ENCODE measurements at places on chromosomes 7 and 10. TPM values are rescaled to one million over a fixed set of nuclear protein-coding genes. Genes with fewer than 3 reads are reported as not detected.

Gene HOXA5
- total RNA-seq = 53.1 TPM

DNA sequence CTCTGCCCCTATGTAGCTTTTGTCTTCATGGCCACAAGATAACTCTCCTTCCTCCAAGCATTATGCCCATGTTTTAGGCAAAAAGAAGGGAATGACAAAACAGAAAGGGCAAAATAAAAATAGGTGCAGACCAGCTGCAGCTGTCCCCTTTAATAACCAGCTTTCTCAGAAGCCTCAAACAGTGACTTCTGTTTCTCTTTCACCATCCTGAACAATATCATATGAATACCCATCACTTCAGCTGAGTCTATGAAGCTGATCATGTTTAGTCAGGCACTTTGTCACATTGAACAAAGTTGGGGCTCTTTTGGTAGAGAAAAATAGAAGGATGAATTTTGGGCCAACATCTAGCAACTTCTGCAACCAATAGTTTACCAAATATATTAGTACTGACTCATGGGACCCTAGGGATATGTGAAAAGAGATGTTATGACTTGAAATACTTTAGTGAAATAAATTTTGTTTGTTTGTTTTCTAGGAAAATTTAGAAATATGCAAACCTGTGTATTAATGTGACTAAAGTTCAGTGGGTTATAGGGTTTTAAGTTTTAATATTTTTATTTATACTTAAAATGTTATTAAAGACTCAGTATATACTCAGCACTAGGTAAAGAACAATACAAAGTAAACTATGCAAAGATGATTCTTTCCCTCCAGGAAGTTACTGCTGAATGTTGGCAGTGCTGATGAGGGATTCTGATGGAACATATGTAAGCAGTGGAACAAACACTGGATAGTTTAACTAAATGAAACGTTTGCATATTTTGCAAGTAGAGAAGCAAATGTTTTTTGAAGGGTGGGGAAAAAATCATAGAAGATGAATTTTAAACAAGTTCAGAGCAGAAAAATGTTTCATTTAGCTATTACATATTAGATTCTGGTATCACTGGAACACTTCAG lies 133.7 kb downstream of the FOXP2 start:
- H3K4me3 ChIP-seq = no peak overlapping the region
- no peak overlapping the region for H3K27ac ChIP-seq
- no peak for DNase-seq
- H3K27me3 ChIP-seq = no peaks in the 10 kb centered on the region
- no peaks in the 10 kb centered on the region for H3K4me1 ChIP-seq

GRCh38 chr7:96219378-96220130 lies 102.3 kb downstream of the SLC25A13 start:
- no peak for DNase-seq
- H3K4me3 ChIP-seq = no peak overlapping the region
- H3K36me3 ChIP-seq = no peaks in the 10 kb centered on the region
- no peaks in the 10 kb centered on the region for H3K27me3 ChIP-seq

DNA sequence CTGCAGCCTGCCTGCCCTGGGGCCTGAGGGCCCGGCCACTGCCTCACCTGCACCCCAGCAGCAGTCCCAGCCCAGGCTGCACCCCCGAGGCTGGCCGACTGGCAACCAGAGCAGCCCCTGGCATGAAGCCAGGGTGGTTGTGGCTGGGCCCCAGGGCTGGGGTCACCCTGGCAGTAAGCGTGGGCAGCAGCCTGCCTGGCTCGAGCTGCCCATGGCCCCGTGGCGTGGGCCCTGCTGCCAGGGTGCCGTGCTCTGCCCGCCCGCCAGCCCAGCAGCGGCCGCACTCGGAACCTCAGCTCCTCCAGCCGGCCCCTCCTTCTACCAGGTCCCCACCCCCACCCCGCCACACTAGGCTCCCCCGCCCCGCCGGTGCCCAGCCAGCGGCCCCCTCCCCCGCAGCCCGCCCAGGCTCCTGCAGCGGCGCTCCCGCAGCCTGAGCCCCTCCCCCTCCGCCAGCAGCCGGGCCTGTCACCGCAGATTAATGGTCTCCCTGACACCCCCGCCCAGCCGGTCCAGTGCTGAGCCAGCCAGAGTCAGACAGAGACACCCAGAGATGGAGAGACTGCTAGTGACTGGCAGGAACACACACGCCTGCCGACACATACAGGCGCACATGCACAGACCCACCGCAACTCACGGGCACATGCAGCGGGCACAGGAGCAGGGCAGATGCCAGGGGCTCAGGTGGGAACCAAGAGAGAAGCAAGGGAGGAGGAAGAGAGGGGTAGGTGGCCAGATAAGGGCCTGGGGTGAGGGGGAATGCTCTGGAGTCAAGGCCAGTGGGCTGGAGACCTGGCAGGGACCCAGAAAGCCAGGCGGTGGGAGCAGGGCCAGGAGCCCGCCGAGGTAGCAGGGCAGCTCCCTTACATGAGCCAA lies 22.4 kb downstream of the KCNH2 start:
- H3K36me3 ChIP-seq = no peaks in the 10 kb centered on the region
- peak overlapping the region; percentile 56 for H3K27ac ChIP-seq
- peak overlapping the region; percentile 28 for H3K4me3 ChIP-seq
- peaks cover 16% of the 10 kb centered on the region for H3K4me1 ChIP-seq
- peak; percentile 93 for DNase-seq

GRCh38 chr7:128240696-128241386 lies at the start of gene LEP:
TSS of gene LEP (plus strand) at chr7:128241278. CDS start at chr7:128252019, 10,741 bp downstream.
- H3K4me3 ChIP-seq = no peak within 1 kb of the TSS
- H3K4me1 ChIP-seq = no peaks in the 10 kb centered on the region
- no peaks in the 10 kb centered on the region for H3K36me3 ChIP-seq
- H3K27me3 ChIP-seq = peaks cover 13% of the 10 kb centered on the region

- H3K27ac ChIP-seq = no peak overlapping the region
- no peak for DNase-seq
- H3K4me1 ChIP-seq = no peaks in the 10 kb centered on the region
- no peak overlapping the region for H3K4me3 ChIP-seq
- H3K27me3 ChIP-seq = no peaks in the 10 kb centered on the region
Observed at GRCh38 chr10:28291881-28292297, 11.0 kb downstream of the MPP7 start.

DNA sequence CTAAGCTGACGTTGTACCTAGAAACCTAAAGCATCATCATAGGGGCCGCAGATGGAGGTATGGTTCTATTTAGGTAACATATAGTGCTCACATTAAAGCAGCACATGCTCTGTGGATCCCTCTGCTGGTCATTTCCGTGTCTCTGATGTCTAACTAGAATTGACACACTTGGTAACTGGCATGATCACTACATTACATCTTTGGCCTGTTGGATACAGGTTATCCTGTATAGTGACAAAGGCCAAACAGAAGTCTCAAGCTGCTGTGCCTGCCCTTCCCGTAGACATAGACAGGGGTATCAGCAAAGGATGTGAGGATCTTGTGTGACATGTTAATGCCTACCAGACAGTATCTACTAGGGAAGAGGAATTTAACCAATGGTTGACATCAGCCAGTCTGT lies 51.2 kb downstream of the KIF5B start:
- H3K36me3 ChIP-seq = peaks cover 26% of the 10 kb centered on the region
- no peak overlapping the region for H3K4me3 ChIP-seq
- no peaks in the 10 kb centered on the region for H3K4me1 ChIP-seq
- DNase-seq = peak; percentile 47
- H3K27ac ChIP-seq = no peak overlapping the region

- no peaks in the 10 kb centered on the region for H3K27me3 ChIP-seq
- no peak overlapping the region for H3K27ac ChIP-seq
- DNase-seq = no peak
- no peak overlapping the region for H3K4me3 ChIP-seq
Observed at GRCh38 chr10:131290781-131291180, 20.7 kb downstream of the TCERG1L start.

DNA sequence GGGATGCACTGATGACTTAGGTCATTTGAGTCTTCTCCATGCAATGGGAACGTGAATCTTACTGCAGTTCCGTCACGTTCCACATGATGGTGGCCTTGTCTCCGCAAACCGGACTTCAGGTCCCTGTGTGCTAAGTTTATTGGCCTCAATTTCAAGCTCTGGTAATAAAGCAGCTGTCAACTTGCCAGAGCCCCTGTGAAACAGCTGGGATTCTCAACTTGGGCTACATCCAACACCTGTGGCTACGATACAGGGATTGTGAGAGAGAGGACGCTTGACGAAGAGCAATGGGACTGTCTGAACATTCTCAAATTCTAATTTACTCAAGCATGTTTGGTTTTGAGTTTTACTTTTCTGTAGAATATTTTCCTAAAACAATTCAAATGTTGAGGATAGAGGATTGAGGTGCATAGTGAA lies 174.2 kb downstream of the PTN start:
- no peaks in the 10 kb centered on the region for H3K4me1 ChIP-seq
- no peak overlapping the region for H3K27ac ChIP-seq
- peak; percentile 28 for DNase-seq
- no peaks in the 10 kb centered on the region for H3K36me3 ChIP-seq
- H3K4me3 ChIP-seq = no peak overlapping the region

DNA sequence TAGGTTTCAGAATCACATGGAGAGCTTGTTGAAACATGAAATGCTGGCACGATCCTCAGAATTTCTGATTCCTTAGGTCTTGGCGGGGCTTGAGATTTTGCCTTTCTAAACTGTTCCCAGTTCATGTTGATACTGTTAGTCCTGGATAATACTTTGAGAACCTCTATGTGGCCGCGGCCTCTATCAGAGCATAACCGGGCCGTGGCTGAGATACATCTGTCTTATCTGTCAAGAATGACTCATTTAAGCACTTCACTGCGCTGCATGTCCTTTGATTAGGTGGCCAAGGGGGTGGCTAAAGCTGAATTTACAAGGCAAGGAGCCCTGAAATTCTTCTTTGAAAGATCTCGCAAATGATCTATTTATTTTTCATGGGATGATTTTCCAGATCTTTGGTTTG lies 66.9 kb downstream of the GALNT17 start:
- H3K27ac ChIP-seq = no peak overlapping the region
- peak; percentile 25 for DNase-seq

GRCh38 chr7:45217358-45217757 lies 59.8 kb downstream of the RAMP3 start:
- no peak overlapping the region for H3K27ac ChIP-seq
- no peaks in the 10 kb centered on the region for H3K36me3 ChIP-seq
- no peaks in the 10 kb centered on the region for H3K4me1 ChIP-seq
- H3K4me3 ChIP-seq = no peak overlapping the region
- DNase-seq = no peak
- H3K27me3 ChIP-seq = peaks cover 5% of the 10 kb centered on the region

GRCh38 chr7:38068461-38068860 lies 109.6 kb upstream of the STARD3NL start:
- no peak overlapping the region for H3K4me3 ChIP-seq
- no peak for DNase-seq
- H3K27ac ChIP-seq = no peak overlapping the region
- no peaks in the 10 kb centered on the region for H3K27me3 ChIP-seq
- no peaks in the 10 kb centered on the region for H3K4me1 ChIP-seq
- H3K36me3 ChIP-seq = no peaks in the 10 kb centered on the region

Gene MYO1G
- total RNA-seq = 1.8 TPM

DNA sequence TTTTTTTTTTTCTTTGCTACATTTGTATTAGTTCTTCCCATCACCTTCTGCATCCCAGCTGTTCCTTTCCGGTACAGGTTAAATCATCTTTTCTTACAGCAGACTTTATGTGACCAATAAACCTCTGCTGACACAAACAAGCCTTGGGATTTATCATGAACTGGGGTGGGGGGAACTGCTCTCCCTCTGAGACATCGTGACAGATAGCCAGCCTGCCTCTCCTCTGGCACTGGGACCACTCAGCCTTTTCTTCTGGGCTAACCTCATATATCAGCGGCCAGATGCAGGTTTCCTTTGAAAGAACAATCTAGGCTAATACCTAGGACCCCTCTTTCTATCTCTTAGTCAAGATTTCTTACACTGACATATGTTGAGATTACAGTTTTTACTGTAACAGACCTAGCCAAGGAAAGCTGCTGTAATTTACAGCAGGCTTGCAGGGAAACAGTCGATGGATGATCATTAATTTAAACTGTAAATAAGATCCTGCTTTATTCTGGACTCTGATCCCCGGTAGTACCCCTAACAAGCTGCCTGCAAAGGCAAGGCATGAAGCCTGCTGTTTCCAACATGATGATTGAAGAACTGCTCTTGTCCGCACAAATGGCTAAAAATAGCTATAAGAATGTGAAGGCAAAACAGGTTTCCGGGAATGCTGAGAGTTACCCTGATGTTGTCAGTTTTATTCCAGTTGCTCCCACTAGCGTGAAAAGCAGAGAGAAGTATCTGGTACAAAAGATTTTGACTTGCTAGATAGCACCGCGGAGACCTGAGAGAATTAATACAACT lies 338.7 kb downstream of the SORCS1 start:
- H3K36me3 ChIP-seq = no peaks in the 10 kb centered on the region
- H3K27me3 ChIP-seq = no peaks in the 10 kb centered on the region
- peak; percentile 35 for DNase-seq
- H3K4me3 ChIP-seq = no peak overlapping the region
- H3K4me1 ChIP-seq = no peaks in the 10 kb centered on the region

DNA sequence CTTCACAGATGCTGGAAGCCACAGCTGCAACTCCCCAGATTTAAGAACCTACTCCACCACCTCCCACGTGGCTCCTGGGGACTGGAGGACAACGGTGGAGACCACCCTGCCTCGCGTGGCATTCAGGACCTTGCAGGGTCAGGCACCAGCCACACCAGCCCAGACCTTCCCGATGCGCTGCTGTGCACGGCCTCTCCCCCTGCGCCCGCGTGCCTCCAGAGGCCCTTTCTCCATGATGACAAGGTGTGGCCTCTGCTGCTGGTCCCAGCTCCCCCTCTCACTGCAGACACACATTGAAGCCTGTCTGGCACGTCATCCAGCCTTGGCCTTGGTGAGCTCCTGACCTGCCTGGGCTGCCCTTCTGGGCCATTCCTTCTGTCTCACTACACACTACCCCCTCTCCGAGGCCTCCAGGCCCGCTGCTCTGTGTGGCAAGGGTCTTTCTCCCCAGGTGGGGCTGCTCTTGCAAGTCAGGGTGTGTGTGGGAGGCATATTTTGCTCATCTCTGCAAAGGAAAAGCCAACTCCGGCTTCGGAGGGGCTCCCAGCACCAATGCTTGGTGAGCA lies 254.8 kb downstream of the MAD1L1 start:
- no peak overlapping the region for H3K27ac ChIP-seq
- H3K27me3 ChIP-seq = no peaks in the 10 kb centered on the region
- H3K4me3 ChIP-seq = no peak overlapping the region

- H3K4me3 ChIP-seq = no peak overlapping the region
- no peaks in the 10 kb centered on the region for H3K4me1 ChIP-seq
- H3K27ac ChIP-seq = no peak overlapping the region
- no peaks in the 10 kb centered on the region for H3K27me3 ChIP-seq
Observed at GRCh38 chr7:40489844-40490602, 355.2 kb downstream of the SUGCT start.

GRCh38 chr10:33223326-33224000 lies 111.0 kb downstream of the NRP1 start:
- DNase-seq = no peak
- peaks cover 57% of the 10 kb centered on the region for H3K36me3 ChIP-seq
- no peak overlapping the region for H3K4me3 ChIP-seq
- H3K27me3 ChIP-seq = no peaks in the 10 kb centered on the region
- peaks cover 7% of the 10 kb centered on the region for H3K4me1 ChIP-seq
- no peak overlapping the region for H3K27ac ChIP-seq

Gene HGF
- total RNA-seq = 6.2 TPM

Gene CPSF4
- 12.7 TPM for total RNA-seq

GRCh38 chr10:60848126-60848525 lies 69.8 kb downstream of the CDK1 start:
- no peak overlapping the region for H3K4me3 ChIP-seq
- no peaks in the 10 kb centered on the region for H3K36me3 ChIP-seq
- peaks cover 5% of the 10 kb centered on the region for H3K4me1 ChIP-seq
- peak; percentile 67 for DNase-seq

Gene SLC18A3
- 0.73 TPM for total RNA-seq

Gene HBP1
- total RNA-seq = 91.3 TPM

- no peak overlapping the region for H3K27ac ChIP-seq
- H3K4me1 ChIP-seq = no peaks in the 10 kb centered on the region
- peaks cover 13% of the 10 kb centered on the region for H3K36me3 ChIP-seq
- no peak for DNase-seq
- no peak overlapping the region for H3K4me3 ChIP-seq
Observed at GRCh38 chr10:101952191-101952590, 103.8 kb downstream of the ARMH3 start.
